ENCODE measurements at places on chromosomes 3 and 15.
A peak's percentile ranks its signal among the peaks of the same experiment; 100 is the strongest.

DNA sequence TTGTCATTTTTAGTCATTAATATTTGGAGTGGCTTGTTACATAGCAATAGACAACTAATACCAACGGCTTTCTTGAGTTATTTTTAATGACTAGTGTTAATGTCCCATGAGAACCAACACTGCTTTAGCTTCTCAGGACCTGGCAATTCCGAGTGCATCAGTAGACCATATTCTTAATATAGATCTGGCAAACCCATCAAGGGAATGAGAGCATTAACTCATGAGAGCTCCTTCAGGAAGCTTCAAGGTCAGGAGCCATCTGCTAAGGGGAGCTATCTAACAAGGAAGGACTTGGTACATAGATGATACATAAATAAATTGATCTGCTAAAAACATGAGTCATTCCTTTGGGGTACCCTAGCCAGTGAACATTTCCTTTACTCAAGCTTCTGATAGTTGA, 122.6 kb upstream of the EPHA3 start:
- DNase-seq, result no peak

GRCh38 chr3:102178817-102179216, 256.0 kb upstream of the ZPLD1 start:
- no peak for DNase-seq

GRCh38 chr15:79872358-79873017, 24.3 kb downstream of the MTHFS start:
- DNase-seq, result peak; percentile 89

GRCh38 chr3:158249183-158249582, 139.3 kb downstream of the RSRC1 start:
- no peak for DNase-seq

DNA sequence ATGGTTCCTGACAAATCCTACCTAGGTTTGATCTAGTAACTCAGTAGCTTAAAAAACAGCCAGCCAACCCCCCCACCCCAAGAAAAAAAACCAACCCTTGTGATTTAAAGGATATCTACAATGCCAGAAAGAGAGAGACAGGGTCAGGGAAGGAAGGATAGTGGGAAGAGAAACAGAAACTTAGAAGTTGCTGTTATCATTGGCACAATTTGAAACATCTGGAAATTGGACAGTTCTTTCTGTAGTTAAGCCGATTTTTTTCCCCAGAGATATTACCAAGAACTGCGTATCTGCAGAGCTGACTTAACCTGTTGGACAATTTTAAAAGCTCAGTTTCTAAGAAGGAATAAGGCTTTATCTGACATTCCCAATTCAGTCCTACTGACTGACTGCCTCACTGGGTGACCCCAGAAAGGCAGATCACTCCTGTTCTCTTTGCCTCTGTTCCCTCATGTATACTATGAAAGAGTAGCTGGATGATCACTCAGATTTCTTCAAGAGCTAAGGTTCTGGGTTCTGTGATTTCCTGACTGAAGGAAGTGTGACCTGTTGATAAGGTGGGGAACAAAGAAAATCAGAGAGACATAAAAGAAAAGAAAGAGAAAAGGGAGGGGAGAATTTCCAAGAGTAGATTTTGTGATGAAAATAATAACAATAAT, 128.3 kb downstream of the MAP2K5 start:
- DNase-seq, result no peak

DNA sequence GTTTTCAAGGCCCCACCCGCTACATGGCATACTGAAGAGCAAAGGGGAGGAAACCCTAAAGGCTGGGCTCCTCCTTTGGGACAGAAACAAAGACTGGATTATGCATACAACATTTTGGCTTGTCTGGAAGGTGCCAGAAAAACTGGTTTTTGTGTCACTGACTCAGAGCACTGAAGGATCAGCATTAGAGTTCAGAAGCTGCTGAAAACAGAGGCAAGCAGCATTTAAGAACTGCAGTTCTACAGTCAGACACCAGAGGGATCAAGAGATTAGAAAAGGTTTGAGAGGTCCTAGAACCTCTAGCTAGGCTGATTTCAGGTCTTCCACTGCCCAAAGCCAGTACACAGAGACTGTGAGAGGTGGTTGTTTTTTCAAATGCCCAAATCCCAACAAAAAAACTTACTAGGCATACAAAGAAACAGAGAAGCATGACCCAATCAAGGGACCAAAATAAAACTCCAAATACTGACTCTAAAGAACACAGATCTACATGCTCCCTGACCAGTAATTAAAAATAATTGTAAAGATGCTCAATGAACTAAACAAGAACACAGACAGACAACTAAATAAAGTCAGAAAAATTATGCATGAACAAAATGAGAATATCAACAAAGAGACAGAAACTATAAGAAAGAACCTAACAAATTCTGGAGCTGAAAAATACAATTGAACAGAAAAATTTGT, 91.2 kb downstream of the SENP2 start:
- peak; percentile 74 for DNase-seq

- peak; percentile 85 for DNase-seq
Observed at GRCh38 chr3:147943265-147943945, 534.2 kb downstream of the ZIC1 start.

- peak; percentile 69 for DNase-seq
Observed at GRCh38 chr3:179558742-179559364, 3.9 kb upstream of the ACTL6A start.

DNA sequence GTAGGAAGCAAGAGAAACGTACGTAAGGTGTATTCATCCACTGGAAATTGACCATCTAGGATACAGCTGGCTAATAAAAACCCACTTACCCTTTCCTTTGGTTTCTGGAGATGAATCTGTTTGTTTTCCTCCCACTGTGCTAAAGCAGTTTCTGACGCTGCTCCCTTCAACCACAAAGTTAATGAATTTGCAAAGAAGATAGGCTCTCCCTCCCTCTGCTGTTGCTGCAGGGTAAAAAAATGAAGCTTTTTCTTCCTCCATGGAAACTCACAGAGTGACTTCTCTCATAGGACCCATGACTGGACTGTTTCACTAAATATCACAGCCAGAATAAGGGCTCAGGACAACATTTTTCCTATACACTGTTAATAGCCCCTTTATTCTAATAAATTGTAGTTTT, 172.1 kb upstream of the LRRN1 start:
- DNase-seq, result no peak

- DNase-seq, result no peak
Observed at GRCh38 chr3:4033296-4033695, 234.1 kb downstream of the LRRN1 start.

GRCh38 chr3:42672515-42672914, 12.8 kb upstream of the KLHL40 start:
- DNase-seq, result no peak

DNA sequence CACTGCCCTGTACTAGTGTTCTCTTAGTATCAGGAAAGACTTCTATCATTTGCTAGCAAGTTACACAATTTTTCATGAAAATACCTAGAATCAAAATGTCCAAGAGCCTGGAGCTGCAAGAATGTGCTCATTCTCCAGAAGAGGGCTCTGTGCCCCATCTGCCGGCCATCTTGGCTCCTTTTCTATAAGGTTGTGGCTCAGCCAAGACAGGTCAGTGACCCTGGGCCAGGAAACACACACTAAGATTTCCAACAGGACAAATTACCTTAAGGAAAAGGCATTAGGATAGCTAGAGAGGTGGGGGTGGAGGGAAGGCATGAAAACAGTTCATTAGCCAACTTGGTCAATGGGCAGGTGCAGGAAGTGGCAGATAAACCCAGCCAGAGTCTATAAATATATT, 20.7 kb downstream of the TIMP4 start:
- DNase-seq, result peak; percentile 34

DNA sequence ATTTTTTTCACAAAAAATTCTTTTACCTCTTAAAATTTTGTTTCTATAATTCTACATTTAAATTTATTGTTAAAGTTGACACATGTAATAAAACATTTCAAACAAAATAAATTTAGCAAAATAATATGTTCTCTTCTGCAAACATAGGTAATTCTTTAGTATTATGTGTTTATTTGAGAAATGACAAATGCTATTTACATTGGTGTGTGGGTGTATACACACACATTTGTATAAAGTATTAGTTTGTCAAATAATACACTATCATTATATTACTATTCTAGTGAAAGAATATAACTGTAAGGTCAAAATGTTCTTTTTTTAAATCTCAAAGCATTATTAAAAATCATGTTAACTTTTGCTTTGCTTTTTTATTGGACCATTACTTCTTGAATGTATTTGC, 1370.6 kb downstream of the SI start:
- no peak for DNase-seq

DNA sequence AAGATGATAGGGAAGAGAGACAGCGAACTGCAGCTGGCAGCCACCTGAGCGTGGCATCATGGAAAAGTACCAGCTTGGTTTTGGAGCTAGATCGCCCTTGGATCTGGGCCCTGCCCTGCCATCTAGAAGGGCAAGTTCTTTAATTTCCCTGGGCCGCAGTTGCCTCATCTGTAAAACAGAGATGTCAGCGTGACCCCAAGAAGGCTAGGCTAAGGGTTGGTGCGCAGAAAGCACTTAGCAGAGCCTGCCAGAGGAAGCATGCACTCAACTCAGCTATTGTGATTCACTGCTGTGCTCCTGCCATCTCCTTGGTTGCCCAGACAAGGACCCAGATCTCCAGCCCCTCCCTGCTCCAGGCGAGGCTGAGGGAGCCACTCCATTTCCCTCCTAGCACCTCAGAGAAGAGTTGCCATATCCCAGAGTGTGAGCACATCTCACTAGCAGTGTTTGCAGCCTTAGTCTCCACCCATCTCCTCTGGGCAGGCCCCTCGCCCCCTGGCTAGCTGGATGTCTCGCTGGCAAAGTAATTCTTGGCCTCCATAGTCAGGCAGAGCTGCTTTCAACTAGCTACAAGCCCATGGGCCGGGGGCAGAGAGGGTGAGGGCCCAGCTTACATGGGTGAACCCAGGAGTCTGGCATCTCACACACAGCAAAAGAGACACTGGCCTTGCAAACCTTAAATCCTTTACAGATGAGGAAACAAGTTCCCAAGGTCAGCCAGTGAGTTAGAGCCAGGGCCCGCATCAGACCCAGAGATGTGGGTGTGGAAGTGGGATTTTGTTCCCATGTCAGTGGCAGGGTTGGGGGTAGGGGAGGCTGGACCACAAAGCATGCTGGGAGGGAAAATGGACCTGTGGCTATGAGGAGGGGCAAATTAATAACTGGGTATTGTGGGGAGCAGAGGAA, 280.7 kb upstream of the TLE3 start:
- no peak for DNase-seq

GRCh38 chr3:78398401-78398800, 1358.5 kb downstream of the ROBO2 start:
- DNase-seq, result no peak

GRCh38 chr3:160184655-160185054, 40.6 kb upstream of the C3orf80 start:
- DNase-seq, result peak; percentile 61

DNA sequence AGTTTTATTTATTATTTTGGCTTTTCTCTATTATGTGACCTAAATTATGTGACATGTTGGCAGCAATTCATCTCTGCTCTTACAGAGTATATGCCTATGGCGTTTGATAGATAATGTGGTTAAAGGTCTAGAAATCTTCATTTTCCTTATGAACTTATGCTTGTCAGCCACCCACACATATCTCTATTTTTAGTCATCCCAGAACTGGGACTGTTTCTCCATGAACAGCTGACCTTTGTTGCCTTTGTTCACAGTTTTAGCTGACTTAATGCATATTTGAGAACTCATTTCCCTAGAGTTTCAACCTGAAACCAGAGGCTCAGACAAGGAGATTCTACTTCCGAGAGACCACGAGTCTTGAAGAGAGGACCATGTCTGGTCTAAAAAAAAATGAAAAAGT, 176.5 kb downstream of the RAP2B start:
- no peak for DNase-seq

- peak; percentile 88 for DNase-seq
Observed at GRCh38 chr3:116000311-116000710, 377.0 kb downstream of the GAP43 start.

GRCh38 chr3:194031867-194032635, 103.9 kb upstream of the HES1 start:
- no peak for DNase-seq

DNA sequence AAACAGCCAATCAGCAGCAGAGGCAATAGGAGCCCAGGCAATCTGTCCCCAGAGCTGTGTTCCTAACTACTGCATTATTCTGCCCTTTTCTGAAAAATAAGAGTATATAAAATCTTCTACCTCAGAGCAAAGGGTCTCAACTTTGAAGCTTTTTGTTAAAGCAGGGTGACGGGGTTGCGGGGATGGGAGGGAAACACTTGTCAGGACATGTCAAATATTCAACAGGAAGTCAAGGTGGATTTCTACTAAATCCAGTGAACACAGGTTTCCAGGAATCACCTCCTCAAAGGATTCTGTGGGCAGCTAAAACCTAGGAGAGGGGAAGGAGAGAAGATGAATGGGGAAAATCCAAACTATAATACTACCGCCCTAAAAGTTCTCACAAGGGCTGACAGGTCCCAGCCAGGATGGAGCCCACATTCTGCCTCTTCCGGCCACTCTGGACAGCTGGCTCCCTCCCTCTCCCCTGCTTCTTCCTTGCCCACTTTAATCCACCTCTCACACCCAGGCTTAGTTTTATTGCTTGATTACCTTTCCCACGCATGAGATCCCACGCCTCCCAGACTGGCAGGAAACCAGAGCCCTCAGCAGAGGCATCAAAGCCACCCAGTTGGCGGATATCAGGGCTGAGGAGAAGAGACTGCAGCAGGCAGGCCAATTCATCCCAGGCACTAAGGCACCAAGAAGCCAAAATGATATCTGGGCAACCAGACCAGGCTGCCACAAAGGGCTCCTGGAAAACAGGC, 77.2 kb downstream of the OSBPL10 start:
- DNase-seq, result no peak

GRCh38 chr3:22175947-22176346, 424.9 kb upstream of the ZNF385D start:
- DNase-seq, result no peak

DNA sequence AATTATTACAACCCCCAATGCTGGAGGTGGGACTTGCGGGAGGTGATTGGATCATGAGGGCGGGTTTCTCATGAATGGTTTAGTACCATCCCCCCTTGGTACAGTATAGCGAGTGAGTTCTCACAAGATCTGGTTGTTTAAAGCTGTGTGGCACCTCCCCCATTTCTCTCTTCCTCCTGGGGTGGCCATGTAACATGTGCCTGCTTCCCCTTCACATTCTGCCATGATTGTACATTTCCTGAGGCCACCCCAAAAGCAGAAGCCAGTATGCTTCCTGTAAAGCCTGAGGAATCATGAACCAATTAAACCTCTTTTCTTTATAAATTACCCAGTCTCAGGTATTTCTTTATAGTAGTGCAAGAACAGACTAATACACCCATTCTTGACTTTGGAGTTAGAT, 20.3 kb upstream of the PROK2 start:
- no peak for DNase-seq

Data from HFFc6 (cell line).